Purkinje cell (primary cell): ENCODE measurements at places on chromosomes 5 and 9. TPM values are rescaled to one million over a fixed set of nuclear protein-coding genes. Genes with fewer than 3 reads are reported as not detected.

ARHGEF39 gene
- 0.21 TPM in 1 of 2 replicates, not detected in the other for polyA plus RNA-seq

MEIKIN gene
- 0.85 and 1.3 TPM in 2 replicates for polyA plus RNA-seq

BHMT gene
- polyA plus RNA-seq: 1.4 TPM in 1 of 2 replicates, not detected in the other

HMCN2 gene
- polyA plus RNA-seq: not detected in 2 replicates

MARCHF11 gene
- polyA plus RNA-seq: 0.60 TPM in 1 of 2 replicates, not detected in the other

ELL2 gene
- 55.1 and 60.0 TPM in 2 replicates for polyA plus RNA-seq

BTNL9 gene
- polyA plus RNA-seq: not detected in 2 replicates

GPR151 gene
- polyA plus RNA-seq: not detected in 2 replicates

GFI1B gene
- polyA plus RNA-seq: not detected in 2 replicates

SPARC gene
- polyA plus RNA-seq: 35.7 and 37.1 TPM in 2 replicates

FAM114A2 gene
- polyA plus RNA-seq: 11.1 and 12.4 TPM in 2 replicates

RAB3C gene
- polyA plus RNA-seq: 102 and 166 TPM in 2 replicates

COL15A1 gene
- 0.04 TPM in 1 of 2 replicates, not detected in the other for polyA plus RNA-seq

PLAC8L1 gene
- polyA plus RNA-seq: not detected in 2 replicates

MLANA gene
- polyA plus RNA-seq: 0.93 TPM in 1 of 2 replicates, not detected in the other

SPINK6 gene
- 1,307 and 2,131 TPM in 2 replicates for polyA plus RNA-seq

RABEPK gene
- polyA plus RNA-seq: 21.6 and 21.9 TPM in 2 replicates

TLX3 gene
- polyA plus RNA-seq: not detected in 2 replicates

ADAMTS16 gene
- polyA plus RNA-seq: 0.20 TPM in 1 of 2 replicates, not detected in the other
